ENCODE measurements at places on chromosomes 12 and 14. TPM values are rescaled to one million over a fixed set of nuclear protein-coding genes. Genes with fewer than 3 reads are reported as not detected.

- no peak for DNase-seq
Observed at GRCh38 chr12:130981911-130982310, 28.2 kb downstream of the ADGRD1 start.

DNA sequence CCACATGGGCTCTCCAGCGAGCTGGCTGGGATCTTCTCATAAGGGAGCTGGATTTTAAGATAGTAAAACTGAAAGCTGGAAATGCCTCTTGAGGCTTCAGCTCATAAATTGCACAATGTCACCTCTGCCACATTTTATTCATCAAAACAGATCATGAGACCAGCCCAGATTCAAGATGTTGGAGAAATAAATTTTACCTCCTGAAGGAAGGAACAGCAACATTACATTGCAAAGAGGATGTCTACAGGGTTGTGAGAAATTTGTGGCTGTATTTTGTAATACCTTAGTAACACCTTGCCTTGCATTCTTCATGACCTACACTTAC is 43.1 kb upstream of the KRR1 start:
- DNase-seq, result no peak

GRCh38 chr14:85315733-85316290 is 214.1 kb upstream of the FLRT2 start:
- no peak for DNase-seq

DNA sequence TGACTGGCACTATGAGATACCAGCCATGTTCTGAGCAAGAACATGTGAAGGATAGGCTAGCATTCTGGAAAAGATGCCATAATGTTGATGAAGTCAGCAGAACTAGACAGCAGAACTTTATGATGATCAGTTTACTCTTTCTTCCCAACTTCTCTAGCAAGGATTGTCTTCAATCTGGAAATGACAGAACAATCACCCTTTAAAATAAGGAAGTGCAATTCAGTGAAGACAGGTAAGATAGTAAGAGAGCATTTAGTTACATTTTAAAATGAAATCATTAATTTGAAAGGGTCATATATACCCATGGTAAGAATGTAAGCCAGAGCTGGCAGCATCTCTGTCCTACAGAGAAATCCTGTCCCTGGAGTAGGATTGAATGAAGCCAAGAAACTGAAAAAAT is 66.0 kb upstream of the C12orf71 start:
- no peak for DNase-seq

DNA sequence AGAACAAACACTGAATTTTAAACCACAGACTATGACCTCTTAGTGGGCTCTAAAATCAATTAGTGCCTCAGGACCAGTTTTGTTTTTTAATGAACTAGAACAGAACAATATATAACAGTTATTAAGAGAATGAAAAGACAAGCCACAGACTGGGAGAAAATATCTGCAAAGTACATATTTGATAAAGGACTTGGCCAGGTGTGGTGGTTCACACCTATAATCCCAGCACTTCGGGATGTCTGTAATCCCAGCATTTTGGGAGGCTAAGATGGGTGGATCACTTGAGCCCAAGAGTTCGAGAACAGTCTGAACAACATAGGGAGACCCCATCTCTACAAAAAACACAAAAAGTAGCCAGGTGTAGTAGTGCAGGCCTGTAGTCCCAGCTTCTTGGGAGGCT is 36.2 kb downstream of the PPP1R13B start:
- DNase-seq, result no peak

- no peak for DNase-seq
Observed at GRCh38 chr14:100838493-100839314, 12.8 kb downstream of the MEG3 start.

- DNase-seq, result no peak
Observed at GRCh38 chr12:130613831-130614529, 102.1 kb downstream of the RIMBP2 start.

GRCh38 chr12:75702477-75703093 is 191.2 kb upstream of the KRR1 start:
- no peak for DNase-seq

GRCh38 chr12:28079539-28079938 is 107.0 kb upstream of the PTHLH start:
- DNase-seq, result no peak

GRCh38 chr12:95658386-95658785 is 107.1 kb upstream of the USP44 start:
- DNase-seq, result no peak

GRCh38 chr12:632102-632696 is 31.0 kb downstream of the NINJ2 start:
- DNase-seq, result no peak

- DNase-seq, result no peak
Observed at GRCh38 chr12:4766445-4766844, 46.2 kb downstream of the GALNT8 start.

- DNase-seq, result no peak
Observed at GRCh38 chr14:103073367-103073875, 10.6 kb upstream of the LBHD2 start.

DNA sequence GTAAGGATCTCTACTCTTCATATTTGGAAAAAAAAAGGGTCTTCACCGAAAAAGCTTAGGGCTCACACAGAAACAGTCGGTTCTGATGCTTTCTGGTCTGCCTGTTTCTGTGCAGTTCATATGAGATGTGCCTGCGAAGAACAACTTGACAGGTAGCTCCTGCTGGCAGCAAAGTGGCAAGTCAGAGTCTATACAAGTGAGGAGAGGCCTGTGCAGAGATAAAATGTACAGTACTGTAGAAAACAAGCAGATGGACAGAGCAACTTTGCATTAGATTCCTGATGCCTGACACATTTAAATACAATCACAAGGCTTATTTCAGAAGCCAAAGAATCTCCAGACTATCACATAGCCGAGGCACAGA is 936.0 kb downstream of the DIO2 start:
- no peak for DNase-seq

DNA sequence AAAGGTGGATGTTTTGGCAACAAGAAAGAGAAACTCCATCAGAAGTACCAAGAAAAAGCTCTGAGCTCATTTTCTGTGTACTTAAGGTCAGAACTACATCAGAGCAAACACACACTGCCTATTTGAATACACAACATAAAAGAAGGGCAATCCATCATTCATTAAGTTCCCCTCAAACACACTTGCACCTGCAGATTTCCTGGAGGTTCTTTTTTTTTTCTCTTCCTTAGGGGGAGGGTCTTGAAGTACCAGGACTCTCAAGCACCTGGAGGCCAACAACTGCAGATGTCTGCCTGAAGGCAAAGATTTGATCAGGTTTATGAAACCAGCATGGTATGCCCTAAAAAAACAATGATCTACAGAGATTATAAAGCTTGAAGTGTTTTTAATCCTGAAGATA is 26.1 kb upstream of the PTHLH start:
- DNase-seq, result no peak

DNA sequence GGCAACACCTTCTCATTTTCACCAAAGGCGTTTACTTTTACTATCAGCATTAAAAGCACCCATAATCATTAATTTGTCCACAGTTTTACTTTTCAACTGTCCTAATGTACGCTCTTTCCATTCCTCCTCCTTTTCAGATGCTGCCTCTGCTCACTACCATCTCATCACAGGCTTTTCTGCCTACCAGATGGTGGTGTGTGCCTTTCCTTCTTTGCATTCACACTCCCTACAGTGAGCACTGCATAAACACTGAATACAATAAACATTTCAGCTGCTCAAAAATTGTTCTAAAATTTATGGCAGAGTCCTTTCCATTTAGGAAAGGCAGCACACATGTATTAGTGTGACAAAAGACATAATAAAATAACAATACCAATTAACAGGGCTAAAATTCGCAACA is 435.7 kb downstream of the GXYLT1 start:
- no peak for DNase-seq

DNA sequence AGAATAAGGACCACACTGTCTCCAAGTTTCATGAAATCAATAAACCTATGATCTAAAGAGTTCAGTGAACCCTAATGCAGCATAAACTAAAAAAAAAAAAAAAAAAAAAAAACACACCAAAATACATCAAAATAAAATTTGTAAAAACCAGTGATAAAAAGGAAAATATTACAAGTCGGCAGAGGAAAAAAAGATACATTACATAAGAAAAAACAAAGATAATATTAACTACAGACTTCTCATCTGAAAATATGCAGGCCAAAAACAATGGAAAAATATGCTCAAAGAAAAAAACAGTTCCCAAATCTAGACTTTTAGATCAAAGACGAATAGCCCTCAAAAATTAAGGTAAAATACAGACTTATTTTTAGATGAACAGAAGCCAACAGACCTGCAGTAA is 27.6 kb downstream of the MED13L start:
- no peak for DNase-seq

DNA sequence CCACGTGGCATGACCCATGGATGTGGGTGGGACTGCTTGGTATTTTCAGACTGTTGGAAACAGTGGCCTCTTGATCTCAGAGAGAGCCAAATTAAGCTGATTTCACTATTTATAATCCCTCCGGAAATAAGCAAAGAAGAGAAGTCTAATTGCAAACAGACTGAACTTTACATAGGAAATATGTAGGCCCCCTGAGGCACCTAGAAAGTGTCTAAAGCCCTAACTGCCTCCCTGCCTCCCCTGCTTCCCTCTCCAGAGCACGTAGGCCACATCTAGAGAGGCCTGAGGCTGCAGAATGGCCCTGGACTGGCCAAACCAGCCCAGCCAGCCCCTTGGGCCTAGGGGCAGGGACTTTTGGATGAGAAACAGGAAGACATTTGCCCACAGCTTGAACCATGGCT is 123.8 kb downstream of the ZFP36L1 start:
- DNase-seq, result no peak

GRCh38 chr12:108616941-108617858 is 16.5 kb downstream of the SELPLG start:
- peak; percentile 92 for DNase-seq

GRCh38 chr14:35865611-35866324 is 39.6 kb downstream of the BRMS1L start:
- no peak for DNase-seq

DNA sequence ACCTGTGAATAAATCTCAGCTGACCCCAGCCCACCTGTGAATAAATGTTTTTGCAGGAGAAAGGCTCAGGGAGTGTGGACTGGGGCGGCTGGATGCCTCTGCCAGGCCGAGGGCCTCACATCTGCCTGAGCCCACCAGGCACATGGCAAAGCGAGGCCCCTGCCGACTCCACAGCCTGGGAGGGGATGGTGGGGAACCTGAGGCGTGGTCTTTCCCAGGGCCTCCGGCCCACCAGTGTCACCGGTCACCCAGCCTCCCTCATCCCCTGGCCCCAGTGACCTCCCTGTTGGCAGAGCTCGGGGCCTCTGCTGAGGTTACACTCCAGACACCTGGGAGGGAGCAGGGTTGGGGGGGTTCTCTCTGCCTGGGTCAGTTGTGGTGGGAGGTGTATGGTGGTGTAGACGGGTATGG is 8.2 kb downstream of the NOC4L start:
- DNase-seq, result no peak

DNA sequence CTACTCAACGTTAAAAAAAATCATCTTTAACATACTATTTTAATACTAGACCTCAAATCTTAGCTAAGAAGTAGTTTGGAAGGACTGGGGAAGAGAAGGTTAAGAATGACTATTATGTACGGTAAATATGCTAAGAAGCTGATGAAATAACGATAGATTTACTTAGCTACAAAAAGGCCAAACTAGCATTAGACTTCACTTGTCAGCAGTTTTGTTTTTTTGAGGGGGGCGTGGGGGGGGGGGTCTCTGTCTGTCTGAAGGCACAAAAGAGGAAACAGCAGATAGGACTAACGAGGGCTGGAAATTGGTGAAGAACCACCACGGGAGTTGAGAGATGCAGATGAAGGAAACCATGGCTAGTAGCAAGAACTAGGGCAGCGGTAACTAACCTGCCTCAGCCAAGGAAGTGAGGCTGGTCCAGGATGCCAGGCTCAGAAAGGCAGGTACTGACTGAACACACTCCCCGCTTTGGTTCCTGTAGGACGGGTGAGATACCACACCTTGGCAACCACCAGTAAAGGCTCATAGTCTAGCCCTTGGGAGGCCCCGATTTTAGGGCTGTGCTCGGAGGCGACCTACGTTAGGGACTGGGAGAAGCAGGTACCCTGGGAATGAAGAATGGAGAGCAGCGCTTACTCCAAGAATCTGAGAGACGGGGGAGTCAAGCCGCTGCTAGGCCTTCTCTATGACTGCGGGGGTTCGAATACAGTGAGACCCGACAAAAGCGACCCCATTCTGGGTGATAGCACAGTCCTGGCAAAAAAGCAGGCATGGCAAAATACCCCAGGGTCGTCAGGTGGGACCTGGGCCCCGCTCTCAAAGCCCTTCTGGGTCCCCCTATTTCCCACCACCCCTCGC is 675 bp downstream of the NEDD8 start:
- DNase-seq, result peak; percentile 22

GRCh38 chr14:32587461-32587860 is 258.4 kb downstream of the AKAP6 start:
- no peak for DNase-seq

DNA sequence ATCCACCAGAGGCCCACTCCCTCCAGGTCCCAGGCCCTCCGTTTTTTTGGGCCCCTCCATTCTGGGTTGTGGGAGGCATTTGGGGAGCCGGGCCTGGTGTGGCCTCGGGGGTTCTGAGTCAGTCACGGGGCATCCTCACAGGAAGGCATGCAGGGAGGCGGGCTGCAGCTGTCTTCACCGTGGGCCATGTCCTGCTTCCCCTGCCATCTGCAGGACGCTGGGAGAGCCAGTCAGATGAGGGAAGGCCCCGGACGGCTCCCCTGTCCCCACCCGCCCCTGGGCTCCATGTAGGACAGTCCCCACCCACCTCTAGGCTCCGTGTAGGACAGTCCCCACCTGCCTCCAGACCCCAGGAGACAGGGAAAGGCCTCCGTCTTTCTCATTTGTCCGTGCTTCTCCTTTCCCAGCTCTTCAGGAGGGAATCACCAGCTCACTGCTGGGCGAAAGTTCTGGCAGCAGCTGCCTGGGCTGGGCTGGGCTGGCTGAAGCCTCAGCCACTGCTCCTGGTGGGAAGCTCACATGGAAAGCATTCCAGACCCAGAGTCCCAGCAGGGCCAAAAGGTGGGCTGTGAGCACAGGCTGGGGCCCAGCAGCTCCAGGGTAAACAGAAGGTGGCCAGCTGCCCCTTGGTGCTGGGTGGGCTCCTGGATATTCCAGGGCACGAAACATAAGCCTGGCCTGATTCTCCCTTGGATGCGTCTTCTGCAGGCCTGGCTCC is 217.8 kb downstream of the KIF26A start:
- DNase-seq, result no peak

DNA sequence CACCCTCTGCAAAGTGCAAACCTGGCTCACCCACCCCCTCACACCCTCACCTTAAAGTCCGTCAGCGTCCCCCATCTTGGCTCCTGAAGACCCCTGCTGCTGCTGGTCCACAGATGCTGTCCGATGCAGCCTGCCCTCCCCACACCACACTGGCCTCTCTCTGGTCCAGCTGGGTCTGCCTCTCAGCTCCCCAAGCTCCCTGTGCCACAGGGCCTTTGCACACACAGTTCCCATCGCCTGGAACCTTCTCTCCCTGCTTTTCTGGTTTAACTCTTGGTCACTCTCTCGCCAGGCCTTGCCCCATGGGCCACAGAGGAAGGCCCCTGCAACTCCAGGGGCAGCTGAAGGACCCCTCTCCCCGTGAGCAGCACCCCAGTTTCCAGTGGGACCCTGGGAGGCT is 44.9 kb downstream of the TESC start:
- no peak for DNase-seq

The MARS1 gene
- 423 TPM for total RNA-seq

The OR5AU1 gene
- total RNA-seq, result not detected

The TMEM233 gene
- not detected for total RNA-seq

The RNF212B gene
- total RNA-seq, result not detected

The LMNTD1 gene
- not detected for total RNA-seq

The SYNDIG1L gene
- total RNA-seq, result not detected

The APOF gene
- not detected for total RNA-seq

The MYO1H gene
- total RNA-seq, result not detected

The ERP27 gene
- total RNA-seq, result 1.6 TPM

The CFAP73 gene
- total RNA-seq, result 0.16 TPM

The BIN2 gene
- total RNA-seq, result 34.2 TPM

The GPR137C gene
- 0.32 TPM for total RNA-seq

The PRR13 gene
- total RNA-seq, result 247 TPM

The PTGDR gene
- total RNA-seq, result not detected

All from activated naive CD8-positive, alpha-beta T cell treated with anti-CD3 and anti-CD28 coated beads for 36 hours (primary cell).